Activated naive CD4-positive, alpha-beta T cell treated with anti-CD3 and anti-CD28 coated beads for 36 hours (primary cell): ENCODE measurements at places on chromosomes 1 and 21. TPM values are rescaled to one million over a fixed set of nuclear protein-coding genes. Genes with fewer than 3 reads are reported as not detected.
A peak's percentile ranks its signal among the peaks of the same experiment; 100 is the strongest.

- no peak for DNase-seq
These were observed 7.0 kb downstream of the TXLNA start for GRCh38 chr1:32186491-32186890.

GRCh38 chr1:111980686-111981085 lies 8.8 kb downstream of the KCND3 start:
- no peak for DNase-seq

DNA sequence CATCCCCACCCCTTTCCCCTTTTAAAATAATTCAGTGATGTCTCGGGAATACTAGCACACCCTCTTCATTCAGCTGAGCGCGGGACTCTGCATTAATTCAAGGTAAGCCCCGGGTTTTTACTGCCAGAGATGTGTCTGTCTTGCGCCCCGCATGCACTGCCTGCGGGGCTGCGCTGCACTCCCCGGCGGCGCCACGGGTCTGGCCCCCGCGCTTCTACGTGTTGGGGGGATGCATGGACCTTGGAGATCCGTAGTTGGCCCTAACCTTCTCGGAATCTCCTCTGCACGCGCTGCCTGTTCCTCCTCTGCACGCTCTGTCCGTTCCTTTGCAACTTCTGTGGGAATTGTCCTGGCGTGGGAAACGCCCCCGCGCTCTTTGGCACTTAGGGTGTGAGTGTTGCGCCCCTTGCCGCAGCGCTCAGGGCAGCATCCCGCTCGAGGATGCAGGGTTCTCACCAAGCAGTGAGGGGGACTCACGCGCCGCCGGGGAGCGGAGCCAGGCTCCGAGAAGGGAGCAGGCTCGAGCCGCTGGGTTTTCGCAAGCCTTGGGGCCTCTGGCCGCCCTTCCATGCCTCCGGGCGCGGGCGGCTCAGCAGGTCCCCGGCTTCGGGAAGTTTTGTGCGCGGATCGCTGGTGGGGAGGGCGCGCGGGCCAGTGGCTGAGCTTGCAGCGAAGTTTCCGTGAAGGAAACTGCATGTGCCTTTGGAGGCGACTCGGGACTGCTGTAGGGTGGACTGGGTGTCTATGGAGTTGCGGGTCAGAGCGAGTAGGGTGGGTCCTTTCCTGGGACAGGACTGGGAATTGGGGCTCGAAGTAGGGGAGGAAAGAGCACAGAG lies 165.1 kb upstream of the CACNA1E start:
- peak; percentile 11 for DNase-seq

DNA sequence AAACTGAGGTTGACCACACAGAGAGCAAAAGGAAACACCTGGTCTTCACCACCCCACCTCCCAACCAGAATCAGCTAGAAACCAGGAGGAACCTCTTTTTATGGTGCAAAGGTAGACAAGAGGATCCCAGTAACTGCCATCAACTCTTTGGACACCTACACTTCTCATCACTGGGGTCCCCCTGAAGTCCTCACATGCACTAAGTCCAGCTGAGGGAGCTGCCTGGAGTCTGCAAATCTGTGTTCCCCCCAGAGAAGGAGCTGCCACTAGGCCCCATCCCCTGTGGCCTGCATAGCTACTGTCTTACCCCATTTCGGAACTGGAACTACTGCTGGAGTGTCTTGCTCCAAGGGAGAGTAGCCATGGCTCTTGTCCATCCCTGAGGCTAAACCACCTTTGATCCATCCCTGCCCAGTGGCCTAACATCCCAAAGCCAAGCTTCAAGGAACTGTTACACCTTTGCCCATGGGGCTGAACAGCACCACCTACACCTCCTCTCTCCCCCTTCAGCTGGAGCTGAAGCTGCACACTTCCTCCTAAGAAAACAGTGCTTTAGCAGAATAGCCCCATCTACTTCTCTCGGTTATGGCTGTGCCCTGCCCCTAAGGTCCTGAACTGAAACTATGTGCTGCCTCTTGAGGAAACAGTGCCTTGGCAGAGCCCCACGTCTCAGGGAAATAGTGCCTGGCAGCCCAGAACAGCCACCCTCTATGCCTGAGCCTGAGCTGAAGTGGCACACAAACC lies 85.4 kb upstream of the CD53 start:
- DNase-seq, result peak; percentile 25

- no peak for DNase-seq
These were observed 59.5 kb downstream of the SLC45A1 start for GRCh38 chr1:8377271-8377981.

DNA sequence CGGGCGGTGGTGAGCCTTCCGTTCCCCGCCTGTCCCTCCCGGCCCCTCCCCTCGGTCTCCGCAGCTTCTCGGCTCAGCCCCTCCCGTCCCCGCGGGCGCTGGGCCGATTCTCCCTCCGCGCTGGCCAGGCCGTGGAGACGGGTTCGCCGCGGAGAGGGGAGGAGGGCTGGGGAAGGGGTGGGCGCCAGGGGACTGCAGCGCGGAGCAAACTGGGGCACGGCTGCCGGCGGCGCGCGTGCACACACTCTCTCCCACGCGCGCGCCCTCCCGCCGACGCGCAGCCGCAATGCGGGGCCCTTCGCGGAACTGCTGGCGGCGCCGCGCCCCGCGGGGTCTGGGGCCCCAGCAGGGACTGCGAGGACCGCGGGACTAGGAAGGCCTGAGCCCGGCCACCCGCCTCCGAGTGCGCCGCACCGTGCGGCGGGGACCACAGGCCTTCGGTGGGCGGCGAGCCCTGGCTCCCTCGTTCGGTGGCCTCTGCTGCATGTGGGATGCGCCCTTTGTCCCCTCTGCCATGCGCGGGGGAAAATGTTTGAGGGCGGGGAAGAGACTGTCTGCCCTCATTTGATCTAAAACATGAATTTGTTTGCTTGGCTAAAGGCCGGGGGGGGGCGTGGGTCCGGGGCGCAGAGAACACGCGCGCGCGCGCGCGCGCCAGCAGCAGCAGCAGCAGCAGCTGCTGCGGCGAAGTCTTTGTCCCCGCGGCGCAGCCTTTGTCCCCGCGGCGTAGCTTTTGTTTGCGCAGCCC lies 90.7 kb upstream of the VAMP3 start:
- peak; percentile 17 for DNase-seq

- DNase-seq, result no peak
These were observed 3.0 kb downstream of the MORC3 start for GRCh38 chr21:36323032-36323431.

DNA sequence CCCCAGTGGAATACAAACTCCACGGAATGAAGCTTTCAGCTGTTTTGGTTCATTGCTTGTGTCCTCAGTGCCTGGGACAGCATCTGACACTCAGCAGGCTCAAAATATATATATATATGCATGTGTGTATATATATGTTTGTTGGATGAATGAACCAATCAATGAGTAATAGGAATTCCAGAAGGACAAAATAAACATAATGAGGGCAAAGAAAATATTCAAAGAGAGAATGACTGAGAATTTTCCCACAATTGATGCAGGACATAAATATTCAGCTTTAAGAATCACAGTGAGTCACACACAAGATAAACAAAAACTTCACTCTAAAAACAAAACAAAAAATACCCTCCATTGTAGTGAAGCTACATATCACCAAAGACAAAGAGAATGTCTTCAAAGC lies 64.0 kb downstream of the CHD5 start:
- DNase-seq, result no peak

DNA sequence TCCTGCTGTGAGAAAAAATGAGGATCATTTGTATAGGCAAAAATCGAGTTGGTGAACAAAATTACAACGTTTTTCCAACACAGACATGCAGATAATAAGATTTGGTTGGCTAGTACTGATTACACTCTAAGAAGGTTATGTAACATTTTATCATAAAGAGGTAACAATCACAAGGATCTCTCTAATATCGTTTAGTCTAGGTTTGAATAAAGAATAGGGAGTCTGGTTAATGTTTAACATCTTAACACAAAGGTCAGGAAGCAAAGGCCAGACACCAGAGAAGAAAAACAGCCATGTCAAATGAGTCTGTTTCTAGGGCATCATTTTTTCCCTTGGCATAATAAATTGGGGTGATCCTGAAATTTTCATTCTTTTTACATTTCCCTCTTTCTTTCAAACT lies 207.4 kb upstream of the CHRM3 start:
- no peak for DNase-seq

GRCh38 chr1:228106800-228107054 lies 2.4 kb downstream of the MRPL55 start:
- no peak for DNase-seq

DNA sequence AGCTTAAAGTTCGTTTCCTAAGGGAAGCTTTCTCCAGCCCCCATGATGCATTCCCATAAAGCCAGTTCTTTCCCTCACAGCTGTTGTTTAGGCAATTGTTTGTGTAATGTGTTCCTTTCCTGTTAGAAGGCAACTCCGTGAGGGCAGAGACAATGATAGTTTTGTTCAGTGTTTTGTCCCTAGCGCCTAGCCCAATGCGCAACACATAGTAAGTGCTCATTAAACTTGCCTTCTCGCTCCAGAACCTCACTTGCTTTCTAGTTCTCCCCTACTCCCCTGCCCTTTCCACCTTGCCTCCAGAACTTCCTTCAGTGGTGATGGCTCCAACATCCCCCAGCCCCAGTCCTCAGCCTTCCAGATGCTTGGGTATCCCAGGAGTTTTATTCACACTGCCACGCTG lies 115.4 kb downstream of the TMEM53 start:
- DNase-seq, result no peak

- no peak for DNase-seq
These were observed 9.9 kb downstream of the KIAA1614 start for GRCh38 chr1:180922631-180923015.

DNA sequence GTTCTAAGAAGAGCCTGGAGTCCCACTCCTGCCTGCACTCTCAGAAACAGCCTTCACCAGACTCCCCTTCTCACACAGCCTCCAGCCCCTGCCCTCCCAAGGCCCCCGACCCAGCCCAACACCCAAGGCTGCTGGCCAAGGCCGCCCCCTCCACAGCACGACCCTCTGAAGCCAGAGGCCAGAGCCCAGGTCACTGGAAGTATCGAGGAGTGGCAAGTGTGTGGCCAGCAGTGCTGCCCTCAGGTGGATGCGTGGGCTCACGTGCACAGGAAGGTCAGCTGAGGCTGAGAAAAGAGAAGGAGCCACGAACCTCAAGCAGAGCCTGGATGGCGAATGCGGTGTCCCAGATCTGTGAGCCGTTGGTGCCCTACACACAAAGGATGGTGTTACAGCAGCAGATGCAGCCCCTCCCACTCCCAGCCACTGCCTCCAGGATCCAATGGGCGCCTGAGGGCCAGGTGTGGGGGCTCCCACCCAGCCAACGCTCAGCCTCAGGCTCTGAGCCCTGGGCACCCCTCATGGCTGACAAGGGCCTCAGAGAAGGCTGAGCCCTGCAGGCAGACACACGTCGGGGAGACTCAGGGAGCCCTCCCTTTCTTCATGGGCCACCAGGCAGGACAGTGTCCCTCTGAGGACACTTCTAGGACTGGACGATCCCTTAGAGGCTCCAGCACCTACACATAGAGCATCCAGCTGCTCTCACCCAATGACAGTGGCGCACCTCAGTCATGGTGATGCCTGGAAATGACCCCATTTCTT lies 18.0 kb downstream of the LSS start:
- no peak for DNase-seq

DNA sequence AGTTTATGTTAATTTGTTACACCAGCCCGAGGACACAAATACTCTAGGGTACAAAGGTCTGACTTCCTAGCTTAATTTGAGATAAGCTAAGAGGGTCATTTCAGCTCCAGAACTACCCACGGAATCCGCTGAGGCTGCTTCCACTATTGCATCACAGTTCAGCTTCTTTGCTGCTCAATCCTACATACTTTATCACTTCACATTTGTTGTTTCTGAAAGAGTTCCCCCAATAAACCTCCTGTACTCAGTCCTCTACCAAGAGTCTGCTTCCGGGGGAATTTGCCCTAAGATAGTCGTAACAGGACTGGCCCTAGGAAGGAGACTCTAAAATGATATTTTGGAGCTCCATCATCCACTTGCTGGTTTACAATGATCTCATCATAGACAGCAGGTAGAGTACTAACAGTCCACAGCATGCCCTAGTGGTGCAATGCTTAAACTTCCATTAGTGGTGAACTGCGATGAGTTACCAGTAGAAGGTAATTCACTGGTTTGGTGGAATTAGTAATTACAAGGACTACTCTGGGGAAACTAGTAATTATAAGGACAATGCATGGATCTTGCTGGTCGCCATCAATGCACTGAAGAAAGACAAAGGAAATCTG lies 229.3 kb downstream of the USH2A start:
- no peak for DNase-seq

DNA sequence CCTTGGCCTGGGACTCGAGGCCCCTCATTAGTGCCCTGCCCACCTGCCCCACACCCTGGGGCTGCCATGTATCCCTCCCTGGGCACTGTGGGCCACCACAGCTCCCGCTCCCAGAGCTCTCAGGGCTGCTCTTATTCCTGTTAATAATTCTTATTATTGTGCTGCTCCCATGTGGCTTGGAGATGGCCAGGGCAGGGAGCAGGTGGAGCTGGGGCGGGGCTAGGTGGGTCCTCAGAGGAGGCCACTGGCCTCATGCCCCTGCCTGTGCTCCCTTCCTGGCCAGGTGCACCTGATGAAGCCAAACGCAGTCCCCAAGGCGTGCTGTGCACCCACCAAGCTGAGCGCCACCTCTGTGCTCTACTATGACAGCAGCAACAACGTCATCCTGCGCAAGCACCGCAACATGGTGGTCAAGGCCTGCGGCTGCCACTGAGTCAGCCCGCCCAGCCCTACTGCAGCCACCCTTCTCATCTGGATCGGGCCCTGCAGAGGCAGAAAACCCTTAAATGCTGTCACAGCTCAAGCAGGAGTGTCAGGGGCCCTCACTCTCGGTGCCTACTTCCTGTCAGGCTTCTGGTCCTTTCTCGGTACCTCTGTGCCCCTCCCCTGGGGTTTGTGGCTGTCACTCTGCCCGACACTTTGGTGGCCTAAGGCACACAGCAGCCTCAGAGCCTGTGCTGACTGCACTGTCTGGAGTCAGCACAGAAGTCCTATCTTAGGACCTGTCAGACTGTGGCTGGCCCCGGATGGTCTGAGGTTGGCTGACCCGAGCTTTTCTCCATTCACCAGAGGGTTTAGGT lies 34.1 kb downstream of the BMP8A start:
- DNase-seq, result peak; percentile 36

DNA sequence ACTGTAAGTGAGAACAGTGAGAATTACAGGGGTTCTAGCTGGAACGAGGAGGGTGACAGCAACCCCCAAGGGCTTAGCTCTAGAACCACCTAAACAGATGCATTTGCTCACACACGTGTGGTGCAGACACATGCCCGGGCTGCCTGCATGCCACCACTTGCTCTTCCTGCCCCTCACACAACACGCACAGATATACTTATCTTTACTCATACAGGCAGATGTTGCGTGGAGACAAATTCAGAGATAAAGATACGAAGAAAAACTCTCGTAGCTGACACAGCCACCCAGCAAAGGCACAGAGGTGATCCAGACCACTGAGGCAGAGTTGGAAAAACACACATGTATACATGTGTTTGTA lies 13.5 kb downstream of the VANGL1 start:
- DNase-seq, result no peak

The GFI1 gene
- total RNA-seq, result 44.2 TPM

The LPAR3 gene
- 0.74 TPM for total RNA-seq

The GNG4 gene
- not detected for total RNA-seq

The KRTAP7-1 gene
- total RNA-seq, result not detected

The POU3F1 gene
- total RNA-seq, result not detected

The OLIG2 gene
- total RNA-seq, result not detected

The NPR1 gene
- total RNA-seq, result 0.10 TPM

The MROH9 gene
- total RNA-seq, result not detected

The SAMSN1 gene
- total RNA-seq, result 43.0 TPM

The EPHX1 gene
- 5.0 TPM for total RNA-seq
